ENCODE measurements at places on chromosomes 7 and 10.

GRCh38 chr10:79050896-79051555, 17.7 kb upstream of the ZMIZ1 start:
- DNase-seq: no peak

- no peak for DNase-seq
These were observed 22.7 kb upstream of the NKX6-2 start for GRCh38 chr10:132808383-132809231.

DNA sequence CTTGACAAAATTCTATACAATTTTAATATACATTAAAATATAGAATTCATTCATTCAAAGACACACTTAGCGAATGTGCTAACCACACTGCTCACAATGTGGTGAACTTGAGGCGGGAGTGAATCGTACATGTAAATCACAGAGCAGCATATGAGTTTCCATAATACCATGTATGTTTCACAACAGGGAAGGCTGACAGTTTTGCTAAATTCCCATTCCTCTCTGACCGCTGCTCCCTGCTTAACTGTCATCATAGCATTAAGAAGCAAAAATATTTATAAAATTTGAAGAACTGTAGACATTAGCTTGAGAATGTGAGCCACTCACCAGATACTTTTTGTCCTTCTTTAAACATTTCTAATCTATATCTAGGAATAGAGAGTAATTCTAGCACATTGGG, 763.3 kb downstream of the MAGI2 start:
- DNase-seq: no peak

DNA sequence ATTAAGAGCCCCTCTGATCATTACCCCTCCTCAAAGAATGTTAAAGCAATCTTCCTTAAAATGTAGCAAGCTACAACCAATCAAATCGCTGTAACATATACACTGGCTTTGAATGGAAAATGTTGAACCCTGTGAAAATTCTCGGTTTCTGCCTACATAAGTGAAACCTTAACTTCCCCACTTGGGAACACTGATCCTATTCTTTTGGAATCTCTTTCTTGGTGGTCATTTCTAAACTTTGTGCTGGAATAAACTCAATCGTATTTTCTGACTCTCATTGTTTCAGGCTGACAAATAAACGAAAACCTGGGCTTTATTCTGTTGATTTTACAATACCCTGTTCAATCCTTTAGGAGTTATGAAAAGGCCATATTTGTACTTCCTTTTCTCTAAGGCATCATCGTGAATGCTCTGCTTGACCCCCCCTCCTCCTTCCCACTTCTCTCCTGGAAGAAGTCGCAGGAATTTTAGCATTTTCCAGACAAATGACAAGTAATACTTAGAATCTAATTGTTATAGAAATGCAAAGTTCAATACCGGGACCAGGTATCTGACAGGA, 155.1 kb upstream of the FAM13C start:
- no peak for DNase-seq

DNA sequence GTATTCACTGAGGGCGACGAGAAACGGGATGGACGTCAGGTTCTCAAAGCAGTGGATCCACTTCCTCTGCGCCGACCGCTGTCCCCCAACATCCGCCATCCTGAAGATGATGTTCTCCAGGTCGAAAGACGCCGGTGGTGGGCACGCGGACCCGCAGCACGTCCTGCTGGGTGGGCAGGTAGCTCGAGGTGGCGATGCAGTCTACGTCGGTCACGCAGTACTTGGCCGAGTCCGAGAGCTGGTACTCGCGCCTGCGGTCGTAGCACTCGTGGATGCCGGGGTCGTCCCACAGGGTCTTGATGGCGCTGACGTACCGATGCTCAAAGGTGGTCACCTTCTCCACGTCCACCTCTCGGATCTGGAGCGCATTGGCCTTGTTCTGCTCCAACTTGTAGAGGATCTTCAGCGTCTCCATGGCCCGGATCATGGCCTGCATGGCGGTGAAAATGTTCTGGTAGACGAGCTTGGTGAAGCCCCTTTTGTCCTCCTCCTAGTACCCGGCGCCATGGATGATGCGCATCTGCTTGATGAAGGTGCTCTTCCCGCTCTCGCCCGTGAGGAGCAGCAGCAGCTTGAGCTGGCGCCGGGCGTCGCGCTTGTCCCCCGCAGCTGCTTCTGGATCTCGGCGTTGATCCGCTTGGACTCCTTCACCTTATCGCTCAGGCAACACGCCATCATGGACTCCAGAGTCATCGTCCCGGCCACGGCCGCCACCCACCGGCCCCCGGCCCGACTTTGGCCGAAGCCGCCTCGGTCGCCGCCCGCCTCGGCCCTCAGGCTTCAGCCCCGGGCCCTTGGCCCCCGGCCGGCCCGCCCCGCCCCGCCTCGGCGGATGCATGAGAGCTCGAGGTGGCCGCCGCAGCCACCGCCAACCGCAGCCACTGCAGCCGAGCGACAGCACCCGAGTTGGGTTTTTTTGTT, 122.9 kb upstream of the KCTD7 start:
- peak; percentile 45 for DNase-seq

DNA sequence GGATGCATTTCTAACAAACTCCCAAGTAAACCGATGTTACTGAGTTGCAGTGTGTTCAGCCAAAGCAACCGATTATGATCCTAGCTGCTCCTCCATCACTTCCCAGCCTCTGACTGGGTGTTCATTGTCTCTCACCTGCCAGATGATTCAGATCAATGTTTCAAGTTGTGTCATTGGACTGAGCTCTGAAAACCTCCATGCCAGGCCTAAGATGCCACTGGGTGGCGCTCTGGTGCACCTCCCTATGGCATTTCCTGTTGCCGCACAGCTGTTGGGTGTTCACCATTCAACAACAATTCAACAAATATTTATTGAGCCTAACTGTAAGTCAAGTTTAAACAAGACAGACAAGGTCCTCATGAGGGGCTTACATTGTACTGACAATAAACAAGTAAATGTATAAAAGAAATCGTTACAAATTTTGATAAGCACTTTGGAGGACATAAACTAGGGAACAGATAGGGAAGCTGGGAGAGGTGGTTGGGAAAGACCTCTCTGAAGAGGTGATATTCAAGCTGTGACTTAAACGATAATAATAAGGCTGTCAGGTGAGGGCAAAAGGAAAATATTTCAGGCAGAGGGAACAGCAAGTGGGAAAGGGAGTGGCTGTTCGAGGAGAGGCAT, 22.8 kb downstream of the RGR start:
- peak; percentile 88 for DNase-seq

DNA sequence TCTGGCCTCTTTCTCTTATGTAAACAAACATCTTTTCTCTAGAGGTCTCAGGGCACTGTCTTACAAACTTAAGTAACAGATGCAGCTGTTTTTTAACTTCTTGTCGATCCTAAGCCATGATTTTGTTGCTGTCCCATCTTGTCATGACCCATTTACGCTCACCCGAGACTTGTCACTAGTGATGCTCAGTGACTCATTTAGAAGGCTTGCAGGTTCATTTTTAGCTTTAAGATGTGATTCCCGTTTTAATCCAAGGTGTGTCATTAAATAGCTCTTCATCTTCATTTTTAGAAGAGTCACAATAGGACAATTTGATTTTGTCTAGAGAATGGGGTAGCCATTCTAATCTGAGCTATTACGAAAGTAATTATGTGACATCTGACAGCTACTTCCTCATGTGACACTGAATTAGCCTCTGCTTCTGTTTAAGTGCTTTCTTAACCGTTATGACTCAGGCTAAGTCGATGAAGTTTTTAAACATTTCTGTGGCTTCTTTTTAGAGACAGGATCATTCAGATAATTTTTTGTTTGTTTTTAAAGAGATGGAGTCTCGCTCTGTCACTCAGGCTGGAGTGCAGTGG, 42.7 kb downstream of the SPDYE5 start:
- no peak for DNase-seq

DNA sequence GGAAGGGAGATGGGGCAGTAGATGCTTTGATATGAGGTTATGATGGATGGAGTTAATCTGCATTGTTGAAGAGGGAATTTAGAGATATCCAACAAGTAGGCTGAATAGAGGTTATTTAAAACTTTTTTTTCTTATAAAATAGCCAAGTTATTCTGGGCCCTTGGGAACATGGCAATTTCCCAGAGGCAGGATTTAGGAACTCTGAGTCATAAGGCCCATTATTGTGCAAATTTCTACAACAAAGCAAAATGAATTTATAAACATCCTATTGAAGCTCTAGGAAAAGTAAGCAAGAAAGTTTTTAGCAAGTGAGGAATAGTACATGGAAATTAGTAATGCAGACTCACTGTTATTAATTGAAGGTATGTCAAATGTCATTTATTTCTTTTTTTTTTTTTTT, 160.9 kb upstream of the NPY start:
- no peak for DNase-seq

DNA sequence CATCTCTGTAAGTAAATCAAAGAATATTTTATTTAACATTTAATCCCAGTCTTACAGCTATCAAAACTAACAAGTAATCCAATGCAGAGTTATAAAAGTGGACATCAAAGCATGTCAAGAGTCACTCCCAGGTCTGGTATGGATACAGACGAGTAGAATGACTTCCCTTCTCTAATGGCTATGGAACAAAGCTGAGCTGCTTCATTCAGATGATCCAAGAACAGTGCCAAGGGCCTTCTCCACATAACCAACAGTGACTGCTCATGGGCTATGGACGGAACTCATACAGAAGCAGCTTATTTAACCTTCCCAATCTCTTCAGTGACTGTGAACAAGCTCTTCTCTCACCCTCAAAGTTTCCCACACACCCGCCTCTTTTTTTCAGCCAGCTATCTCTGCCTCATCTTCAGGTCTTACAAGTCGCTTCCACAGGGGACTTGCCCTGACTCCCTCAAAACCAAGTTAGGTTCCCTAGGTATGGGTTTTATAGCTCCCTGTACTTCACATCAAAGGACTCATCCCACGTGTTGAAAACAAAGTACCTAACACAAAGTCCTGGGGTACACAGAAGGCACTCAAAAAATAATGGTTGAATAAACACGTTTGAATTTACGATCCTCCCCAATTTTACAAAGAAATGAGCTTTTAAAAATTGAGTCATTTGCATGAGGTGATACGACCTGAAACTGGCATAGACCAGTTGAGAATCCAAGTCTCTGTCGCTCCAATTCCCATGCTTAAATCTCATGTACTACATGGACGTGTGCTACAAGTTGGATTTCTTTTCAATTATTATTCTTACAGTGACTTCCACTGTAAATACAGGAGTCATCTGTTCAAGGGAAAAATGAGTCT, 3.1 kb downstream of the USP6NL start:
- DNase-seq: no peak

- DNase-seq: no peak
These were observed 24.2 kb upstream of the MGMT start for GRCh38 chr10:129442866-129443265.

GRCh38 chr10:90975096-90975495, 54.2 kb upstream of the ANKRD1 start:
- no peak for DNase-seq

DNA sequence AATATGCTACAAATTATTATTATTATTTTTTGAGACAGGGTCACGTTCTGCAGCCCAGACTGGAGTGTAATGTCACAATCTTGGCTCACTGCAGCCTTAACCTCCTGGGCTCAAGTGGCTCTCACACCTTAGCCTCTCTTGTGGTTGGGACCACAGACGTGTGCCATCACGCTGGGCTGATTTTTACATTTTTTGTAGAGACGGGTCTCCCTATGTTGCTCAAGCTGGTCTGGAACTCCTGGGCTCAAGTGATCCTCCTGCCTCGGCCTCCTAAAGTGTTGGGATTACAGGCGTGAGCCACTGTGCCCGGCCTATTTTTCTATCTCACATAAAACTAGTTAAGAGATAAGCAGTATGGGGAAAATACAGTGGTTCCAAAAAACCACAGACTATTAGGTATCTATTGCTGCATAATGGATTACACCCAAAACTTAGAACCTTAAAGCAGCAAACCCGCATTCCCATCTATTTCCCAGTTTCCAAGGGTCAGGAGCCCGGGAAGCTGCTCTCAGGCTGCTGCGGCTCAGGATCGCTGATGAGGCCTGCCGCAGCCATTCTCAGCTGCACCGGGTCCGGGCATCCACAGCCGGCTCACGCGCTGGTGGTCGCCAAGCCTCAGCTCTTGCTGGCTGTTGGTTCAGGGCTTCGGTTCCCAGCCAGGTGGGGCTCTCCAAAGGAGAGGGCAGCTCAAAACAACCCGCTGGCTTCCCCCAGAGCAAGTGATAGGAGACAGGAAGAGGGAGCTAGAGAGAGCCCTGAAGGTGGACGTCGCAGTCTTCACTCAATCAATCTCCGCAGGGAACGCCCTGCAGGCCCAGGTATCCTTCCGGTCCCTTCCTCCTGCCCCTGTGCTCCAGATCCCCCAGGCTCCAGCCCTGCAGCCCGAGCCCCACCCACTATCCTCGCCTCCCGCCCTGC, 128.2 kb downstream of the UBE2H start:
- peak; percentile 63 for DNase-seq

DNA sequence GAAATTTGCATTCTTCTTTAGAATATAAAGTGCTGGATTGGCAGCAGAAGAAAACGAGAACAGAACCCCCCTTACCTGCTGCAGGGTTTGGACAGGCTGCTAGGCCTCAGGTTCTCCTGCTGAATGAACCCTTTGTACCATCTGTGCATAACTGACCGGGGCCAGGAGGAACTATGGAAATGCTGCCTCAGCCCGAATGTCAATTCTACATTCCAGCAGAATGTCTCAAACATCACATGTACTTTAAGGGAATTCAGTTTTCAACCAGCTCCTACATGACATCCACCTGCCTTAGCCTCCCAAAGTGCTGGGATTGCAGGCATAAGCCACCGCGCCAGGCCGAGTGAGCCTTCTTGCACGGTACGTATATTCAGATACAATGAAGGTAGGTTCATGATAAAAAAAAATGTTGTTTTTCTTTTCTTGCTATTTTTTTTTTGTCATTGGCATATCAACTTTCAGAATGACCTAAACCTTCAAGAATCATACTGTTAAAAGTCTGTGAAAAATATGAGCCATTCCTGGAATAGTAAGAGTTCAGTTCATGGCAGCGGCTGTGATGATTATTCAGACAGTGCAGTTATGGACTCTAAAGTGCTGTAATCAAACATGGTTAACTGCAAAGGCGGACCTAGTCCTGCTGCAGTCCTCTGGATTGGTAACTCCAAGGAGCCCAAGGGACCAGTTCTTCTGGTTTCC, 84.4 kb upstream of the TNS3 start:
- DNase-seq: no peak

GRCh38 chr7:151432658-151433521, 7.1 kb downstream of the CRYGN start:
- DNase-seq: peak; percentile 68

DNA sequence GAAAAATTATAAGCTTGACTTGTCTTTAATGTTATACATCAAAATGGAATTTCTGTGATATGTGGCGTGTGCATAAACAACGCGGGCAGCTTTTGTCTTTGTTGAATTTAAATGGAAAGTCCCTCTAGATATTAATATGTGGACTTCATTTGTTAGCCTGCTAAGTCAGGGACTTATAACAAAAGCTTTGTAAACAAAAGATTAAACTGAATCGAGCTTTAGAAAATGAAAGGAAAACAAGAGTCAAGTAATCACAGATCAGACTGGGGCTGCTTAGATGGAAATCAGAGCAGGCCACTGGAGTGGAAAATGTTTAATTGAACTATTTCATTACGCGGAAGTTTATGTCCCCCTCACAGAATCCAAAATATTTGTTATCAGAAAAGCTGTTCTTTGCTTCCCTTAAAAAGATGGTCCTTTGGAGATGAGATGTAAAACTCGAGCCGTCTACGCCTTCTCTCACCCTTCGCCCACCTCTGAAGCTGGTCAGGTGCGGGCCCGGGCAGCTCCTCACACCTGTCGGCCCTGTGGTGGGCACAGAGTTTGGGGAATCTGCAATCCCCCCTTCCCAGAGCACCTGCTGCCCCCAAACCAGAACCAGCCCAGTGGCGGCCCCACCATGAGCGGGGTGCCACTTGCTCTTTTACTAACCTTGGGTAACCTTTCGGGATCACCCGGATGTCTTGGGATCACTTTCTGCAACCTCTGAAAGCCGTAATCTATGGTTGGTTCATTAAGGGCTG, 116.2 kb downstream of the EBF3 start:
- DNase-seq: no peak

- DNase-seq: no peak
These were observed 2.6 kb downstream of the VWC2 start for GRCh38 chr7:49775949-49776443.

Measured in stimulated activated CD4-positive, alpha-beta T cell treated with anti-CD3 and anti-CD28 coated beads, Interleukin-15, amount 100 ng/mL, for 24 hours (primary cell).